ENCODE measurements at places on chromosomes 6 and 20.
A peak's percentile ranks its signal among the peaks of the same experiment; 100 is the strongest.

GRCh38 chr20:61730631-61731362, 334.9 kb downstream of the TAF4 start:
- no peak for DNase-seq

- no peak for DNase-seq
Measured at GRCh38 chr20:56174416-56174815, 74.1 kb upstream of the MC3R start.

DNA sequence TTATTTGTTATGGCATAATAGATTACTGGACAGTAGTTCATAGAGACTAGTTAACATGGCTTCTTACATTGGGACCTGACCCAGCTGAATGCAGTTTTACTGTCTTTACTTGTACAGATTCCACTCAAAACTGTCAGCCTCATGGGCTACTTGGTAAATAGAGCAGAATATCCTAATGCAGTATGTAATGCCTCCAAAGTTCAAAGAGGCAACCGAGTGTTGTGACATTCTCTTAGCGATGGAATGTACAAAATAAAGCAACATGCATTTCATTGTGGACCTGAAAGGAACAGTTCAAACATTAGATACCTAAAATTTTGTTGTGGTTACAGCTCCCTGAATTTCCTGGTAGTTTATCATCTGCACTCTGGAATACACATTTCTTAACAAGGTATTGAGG, 29.1 kb upstream of the RGS17 start:
- DNase-seq = no peak

DNA sequence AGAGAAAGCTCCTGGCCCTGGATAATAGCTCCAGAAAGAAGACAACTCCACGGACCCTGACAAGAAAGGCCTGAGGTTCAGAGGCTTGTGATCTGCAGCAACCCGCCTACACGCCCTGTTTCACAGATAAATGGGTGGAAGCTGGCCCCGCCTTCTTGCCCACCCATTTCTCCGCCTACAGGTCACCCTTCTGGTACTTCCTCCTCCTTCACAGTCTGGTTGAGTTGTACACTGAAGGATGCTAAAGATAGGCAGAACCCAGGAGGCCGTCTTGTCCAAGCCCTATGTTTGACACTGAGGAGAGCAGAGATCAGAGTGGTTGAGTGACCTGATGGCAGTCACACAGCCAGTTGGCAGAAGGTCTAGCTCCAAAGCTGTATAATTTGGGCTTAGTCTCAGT, 34.2 kb upstream of the MDGA1 start:
- peak; percentile 47 for DNase-seq

- no peak for DNase-seq
Measured at GRCh38 chr20:38602185-38602581, 574 bp downstream of the ARHGAP40 start.

DNA sequence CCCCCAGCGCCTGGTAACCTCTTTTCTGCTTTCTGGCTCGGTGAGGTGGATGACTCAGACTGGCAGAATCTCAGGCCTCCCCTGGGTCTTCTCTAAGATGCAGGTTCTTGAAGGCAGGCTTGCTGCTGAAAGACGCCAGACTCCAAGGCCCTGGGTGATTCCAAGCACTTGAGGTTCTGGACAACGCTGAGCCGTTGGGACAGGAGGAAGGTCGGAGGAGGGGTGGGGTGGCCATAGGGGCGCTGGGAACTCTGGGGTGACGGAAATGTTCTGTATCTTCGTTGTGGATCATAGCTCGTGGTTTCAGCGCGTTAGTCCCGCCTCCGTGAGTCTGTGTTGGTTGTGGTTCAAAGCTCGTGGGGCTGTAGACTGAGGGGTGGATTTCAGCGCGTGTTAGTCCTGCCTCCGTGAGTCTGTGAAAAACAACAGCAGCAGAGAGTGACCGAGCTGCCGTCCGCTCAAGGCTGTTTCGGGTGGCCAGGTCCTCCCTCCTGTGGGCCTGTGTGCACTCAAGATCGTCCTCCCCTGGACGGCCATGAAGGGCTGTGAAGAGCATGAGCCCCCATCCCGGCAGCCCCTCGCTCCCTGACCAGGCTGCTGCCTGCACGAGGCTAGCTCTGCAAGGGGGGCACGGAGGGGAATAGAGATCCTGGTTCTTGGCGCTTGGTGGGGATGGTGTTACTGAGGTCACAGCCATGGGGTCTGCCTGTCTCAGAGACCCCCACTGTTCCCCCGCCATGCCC, 7.7 kb downstream of the NTSR1 start:
- no peak for DNase-seq

DNA sequence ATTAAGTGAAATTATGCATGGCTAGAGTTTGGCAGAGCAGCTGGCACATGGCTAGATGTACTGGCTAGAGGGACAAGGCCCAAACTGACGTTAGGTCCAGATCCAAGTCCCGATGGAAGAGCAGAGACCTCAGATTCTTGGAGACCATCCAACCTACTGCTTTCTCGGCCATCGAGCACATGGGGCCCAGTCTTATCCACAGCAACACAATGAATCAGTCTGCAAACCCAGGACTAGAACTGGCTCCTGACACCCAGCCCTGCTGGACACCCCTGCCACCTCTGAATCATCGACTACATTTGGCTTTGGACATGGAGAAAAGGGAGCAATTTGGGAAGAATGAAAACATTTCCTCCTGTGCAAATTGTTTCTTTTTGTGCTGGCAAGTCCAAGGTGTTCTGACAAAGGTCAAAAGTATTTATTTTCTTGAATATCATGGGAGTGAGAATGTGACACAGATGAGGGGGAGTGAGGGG, 23.9 kb upstream of the YWHAB start:
- DNase-seq = no peak

DNA sequence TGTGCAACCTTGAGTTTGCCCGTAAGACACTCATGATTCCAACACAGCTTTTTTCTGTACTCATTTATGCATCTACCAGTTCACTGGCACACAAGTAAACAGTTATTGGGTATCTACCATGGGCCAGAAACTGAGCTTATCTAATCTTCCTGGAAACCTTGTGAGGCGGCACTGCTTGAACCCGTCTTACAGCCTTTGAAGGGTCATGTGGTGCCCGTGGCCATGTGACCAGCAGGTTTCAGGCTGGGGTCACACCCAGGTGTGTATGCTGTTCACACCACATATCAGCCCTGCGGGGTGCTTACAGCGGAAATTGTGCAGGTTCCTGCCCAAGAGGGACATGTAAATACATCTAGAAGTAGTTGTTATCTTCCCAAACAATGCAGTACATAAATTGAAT, 6.1 kb downstream of the THBD start:
- no peak for DNase-seq

- no peak for DNase-seq
Measured at GRCh38 chr6:38169977-38170526, 350.5 kb downstream of the ZFAND3 start.

DNA sequence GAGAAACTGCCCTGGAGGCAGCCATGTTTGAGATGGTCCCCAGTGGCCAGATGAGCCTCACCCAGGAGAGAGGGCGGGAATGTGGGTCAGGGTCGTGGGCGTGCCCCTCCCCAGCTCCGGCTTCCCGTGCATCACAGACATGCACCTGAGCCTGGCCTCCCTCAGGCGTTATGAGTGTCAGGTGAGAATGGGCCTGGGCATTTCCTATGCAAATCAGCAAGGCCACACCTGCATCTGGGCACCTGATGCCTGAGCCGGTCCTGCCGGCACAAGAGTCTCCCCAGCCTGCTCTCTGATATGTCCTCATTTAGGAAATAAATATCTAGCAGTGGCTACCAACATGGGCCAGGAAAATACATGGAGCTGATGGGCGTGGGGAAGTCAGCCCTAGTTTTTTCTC, 82.4 kb downstream of the RAMACL start:
- DNase-seq = no peak

- DNase-seq = no peak
Measured at GRCh38 chr20:19677336-19677735, 80.7 kb upstream of the RIN2 start.

GRCh38 chr6:119501798-119502483, 152.4 kb upstream of the MAN1A1 start:
- DNase-seq = no peak

GRCh38 chr6:159533568-159533967, 159.5 kb downstream of the SOD2 start:
- DNase-seq = no peak

GRCh38 chr6:45398075-45398813, 20.5 kb upstream of the SUPT3H start:
- DNase-seq = no peak

DNA sequence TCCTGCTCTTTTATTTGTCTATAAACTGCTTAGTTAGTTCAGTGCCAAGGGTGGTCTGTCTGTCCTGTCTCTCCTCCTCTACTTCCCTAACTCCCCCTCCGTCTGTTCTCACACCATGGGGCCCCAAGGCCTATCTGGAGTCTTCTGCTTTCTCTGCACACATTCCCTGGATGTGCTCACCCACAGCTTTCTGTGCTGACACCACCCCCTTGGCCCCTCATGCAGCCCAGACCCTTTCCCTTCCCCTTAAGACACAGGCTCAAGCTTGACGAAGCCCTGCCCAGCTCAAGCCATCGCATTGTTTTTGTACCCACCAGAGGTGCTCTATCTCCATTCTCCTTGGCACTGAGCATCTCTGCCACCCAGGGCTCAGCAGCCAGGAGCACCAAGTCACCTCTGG, 78.1 kb upstream of the NNAT start:
- no peak for DNase-seq

- no peak for DNase-seq
Measured at GRCh38 chr6:93017213-93017612, 402.1 kb downstream of the EPHA7 start.

GRCh38 chr6:162697872-162698403, 29.6 kb downstream of the PRKN start:
- DNase-seq = no peak

GRCh38 chr6:21605166-21605565, 11.6 kb downstream of the SOX4 start:
- no peak for DNase-seq

All from stimulated activated CD8-positive, alpha-beta memory T cell treated with anti-CD3 and anti-CD28 coated beads, Interleukin-12 subunit alpha, Interleukin-12 subunit beta, amount 100 ng/mL, for 4 hours (primary cell).